ENCODE measurements at places on chromosomes 7 and 10.

GRCh38 chr10:64011912-64012714 is 490.9 kb downstream of the REEP3 start:
- DNase-seq: no peak

DNA sequence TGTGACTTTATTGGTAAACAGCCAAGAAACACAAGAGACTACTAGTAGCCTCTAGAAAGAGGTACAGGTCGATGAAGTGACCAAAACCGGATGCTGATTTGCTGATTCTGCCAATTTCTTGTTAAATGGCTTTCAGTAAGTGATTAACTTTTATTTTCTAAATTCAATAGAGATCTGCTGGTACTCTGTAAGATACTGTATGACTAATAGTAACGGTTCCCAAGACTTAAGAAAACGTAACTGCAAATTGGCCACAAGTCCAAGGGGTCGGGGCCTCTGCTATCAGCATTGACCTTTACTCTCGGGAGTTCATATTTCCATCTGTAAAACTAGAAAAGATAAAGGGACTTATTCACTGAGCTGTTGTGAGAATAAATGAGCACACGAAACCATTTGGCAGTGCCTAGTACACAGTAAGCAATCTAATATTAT is 1.4 kb downstream of the FAM3C start:
- DNase-seq: no peak

GRCh38 chr7:127322832-127323493 is 69.5 kb downstream of the ZNF800 start:
- DNase-seq: no peak

GRCh38 chr7:50508471-50508943 is 56.7 kb downstream of the DDC start:
- no peak for DNase-seq

- DNase-seq: peak; percentile 83
Measured at GRCh38 chr10:59894114-59894513, 12.2 kb downstream of the CCDC6 start.

GRCh38 chr10:96614515-96614914 is 27.7 kb upstream of the TM9SF3 start:
- DNase-seq: no peak

DNA sequence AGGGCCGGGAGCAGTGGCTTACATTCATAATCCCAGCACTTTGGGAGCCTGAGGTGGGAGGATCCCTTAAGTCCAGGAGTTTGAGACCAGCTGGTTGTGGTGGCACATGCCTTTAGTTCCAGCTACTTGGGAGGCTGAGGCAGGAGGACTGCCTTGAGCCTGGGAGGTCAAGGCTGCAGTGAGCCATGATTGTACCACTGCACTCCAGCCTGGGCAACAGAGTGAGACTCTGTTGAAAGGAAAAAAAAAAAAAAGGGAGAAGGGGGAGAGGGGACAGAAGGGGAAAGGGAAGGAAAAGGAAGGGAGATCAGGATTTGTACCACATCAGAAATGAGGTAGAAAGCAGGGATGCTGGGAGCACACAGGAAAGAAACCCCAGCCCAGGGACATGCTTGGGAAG is 38.7 kb upstream of the SVOPL start:
- no peak for DNase-seq

DNA sequence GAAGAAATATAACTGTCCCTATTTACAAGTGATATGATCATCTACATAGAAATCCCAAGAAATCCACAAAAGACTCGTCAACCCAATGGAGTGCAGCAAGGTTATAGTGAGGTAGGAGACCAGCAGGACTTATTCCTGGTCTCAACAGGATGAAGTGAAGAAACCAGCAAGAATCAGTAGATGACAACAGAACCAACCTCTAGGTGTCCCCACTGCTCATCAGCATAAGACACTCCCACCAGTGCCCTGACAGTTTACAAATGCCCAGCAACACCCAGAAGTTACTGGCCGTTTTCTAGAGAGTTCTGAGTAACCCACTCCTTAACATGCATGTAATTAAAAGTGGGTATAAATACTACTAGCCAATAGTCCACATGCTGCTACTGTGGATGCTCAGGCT is 470.5 kb upstream of the LRRTM3 start:
- DNase-seq: no peak

DNA sequence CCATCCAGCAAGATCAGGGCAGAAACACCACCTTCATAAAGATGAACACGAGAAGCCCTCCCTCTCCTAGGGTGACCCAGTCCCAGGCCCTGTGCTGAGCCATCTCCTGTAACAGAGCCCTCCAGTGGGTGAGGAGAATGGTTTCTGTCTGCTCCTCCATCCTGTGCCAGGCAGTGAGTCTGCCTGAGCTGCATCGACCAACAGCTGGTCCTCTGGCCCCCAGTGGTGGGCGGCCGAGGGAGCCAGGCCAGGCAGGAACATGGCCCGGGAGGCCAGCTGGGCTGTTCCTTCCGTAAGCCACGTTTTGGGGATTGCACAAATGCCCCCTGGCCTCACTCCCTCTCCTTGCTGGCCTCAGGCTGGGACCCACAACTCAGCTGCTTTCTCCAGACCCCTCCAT is 73.5 kb downstream of the GRB10 start:
- no peak for DNase-seq

GRCh38 chr7:27520815-27521790 is 141.6 kb downstream of the HIBADH start:
- DNase-seq: no peak

DNA sequence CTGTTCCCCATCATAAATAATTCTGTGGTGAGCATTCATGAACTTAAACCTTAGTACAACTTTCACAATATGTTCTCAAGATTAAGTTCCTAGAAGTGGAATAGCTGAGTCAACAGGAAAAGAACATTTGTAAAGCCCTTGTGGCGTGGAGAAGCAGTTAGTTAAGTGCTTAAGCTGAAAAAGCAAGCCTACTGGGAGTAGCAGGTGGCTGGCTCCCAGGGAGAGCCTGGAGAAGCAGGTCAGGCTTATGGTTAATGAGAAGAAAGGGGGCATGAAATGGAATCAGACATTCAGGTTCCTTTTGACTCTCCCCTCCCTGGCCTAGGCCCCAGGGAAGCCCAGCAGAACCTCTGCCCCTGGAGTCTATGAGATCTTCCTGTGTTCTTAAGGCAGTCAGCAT is 35.3 kb downstream of the VSTM4 start:
- DNase-seq: peak; percentile 47

- no peak for DNase-seq
Measured at GRCh38 chr10:117980216-117980615, 66.5 kb downstream of the RAB11FIP2 start.

- no peak for DNase-seq
Measured at GRCh38 chr10:11286261-11286852, 268.7 kb downstream of the CELF2 start.

DNA sequence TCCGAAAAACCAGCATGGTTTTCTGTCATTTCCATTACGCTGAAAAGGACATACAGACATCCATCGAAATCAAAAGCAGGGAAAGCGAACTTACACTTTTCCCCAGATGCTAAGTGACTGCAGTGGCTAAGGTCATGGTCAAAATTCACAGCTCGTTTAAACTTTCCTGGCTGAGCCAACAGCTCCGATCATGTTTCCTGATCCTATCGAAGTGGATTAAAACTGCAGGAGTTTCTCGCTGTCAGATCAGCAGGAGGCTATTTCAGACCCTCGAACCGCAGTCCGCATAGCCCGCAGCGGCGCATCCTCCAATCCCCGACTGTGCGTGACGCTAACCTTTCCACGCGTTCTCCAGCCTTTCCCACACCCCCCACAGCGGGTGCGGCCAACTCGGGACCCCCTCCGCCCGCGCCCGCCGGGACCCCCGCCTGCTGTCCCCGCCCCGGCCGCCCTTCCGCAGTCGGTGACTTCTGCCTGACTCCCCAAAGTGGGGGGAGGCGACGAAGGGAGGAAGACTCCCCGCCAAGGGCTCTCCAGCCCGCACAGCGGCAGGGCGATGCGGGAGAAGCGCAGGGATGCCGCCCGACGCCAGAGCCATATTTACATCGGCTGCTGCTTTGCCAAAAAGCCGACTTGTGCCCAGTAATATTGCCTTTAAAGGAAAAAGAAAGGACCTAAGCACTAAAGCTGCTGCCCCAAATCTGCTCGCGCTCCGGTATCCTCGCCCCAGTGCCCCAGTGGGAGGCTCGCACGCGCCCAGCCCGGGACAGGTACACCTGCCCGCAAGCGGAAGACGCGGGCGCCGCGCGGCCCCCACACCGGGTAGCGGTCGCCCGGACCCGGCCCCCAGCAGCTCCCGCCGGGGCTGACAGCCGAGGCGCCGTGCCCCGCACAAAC is 1.2 kb downstream of the PIP4K2A start:
- no peak for DNase-seq

DNA sequence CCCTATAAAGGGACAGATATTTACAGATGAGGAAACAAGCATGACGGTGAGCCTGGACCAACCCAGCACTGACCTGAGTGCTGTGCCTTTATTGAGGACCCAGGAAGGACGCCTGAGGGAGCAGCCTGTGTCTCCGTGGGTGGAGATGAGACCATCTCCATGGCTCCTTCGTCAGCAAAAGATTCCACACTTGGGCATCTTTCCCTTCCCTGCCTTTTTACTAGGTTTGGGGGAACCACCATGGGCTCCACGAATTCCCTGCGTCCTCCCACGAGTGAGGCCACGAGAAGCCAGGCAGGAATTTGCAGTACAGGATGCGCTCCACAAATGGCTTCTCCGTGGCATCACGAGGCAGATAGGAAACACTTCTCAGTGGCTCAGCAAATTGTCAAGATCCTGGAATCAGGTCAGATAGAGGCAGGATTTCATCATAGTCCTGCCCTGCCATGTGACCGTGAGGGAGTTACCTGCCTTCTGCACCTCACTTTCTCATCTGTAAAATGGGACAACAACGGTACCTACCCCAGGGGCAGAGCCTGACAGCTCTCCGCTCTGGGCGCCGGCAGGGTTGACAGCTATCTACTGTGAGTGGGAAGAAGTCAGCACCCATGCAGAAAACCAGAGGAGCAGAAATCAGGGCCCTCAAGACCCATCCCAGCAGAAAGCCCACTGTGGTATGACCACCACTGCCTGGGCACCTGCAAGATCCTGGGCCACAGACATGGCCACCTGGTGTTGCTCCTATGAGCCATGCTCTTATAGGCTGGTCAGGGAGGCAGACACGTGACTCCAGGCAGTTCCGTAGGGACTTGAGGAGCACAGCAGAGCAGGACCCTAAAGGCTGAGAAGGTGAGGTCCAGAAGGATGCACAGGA is 80.1 kb downstream of the GRID1 start:
- DNase-seq: peak; percentile 43

DNA sequence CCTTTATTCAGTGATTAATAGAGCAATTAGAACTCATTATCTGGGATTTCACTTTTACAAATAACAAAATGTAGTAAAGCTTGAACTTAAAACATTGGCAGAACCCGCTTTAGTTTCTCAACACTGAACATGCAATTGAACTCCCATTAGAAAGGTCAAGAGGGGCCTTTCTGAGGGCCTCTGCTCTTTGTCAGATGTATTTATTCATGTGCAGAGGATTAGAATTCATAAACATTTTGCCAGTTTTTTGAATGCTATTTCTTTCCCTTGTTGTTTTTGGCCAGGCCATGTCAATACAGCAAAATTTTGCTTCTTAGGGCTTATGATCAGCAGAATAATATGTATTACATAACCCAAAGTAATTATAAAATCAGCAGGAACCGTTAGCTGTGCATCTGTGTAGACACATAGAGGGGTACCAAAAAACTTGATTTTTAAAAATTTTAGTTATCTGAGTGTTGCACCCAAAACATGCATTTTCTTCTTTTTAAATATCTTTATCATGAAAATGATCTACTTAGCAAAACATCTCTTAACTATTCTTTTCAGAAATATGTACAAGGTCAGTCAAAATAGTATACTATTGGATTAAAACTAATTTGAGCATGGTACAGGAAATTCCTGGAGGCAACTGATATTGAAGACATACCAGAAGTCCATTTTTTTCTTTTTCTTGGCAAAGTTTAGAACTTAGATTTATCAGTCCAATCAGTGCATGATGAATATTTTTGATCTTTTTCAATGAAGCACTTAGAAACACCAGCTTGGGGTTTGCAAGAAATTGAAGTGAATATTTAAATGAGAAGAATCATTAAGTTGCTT is 177.5 kb downstream of the TWIST1 start:
- DNase-seq: no peak

GRCh38 chr7:74655324-74655723 is 2.2 kb upstream of the GTF2I start:
- no peak for DNase-seq

- DNase-seq: no peak
Measured at GRCh38 chr7:47588704-47589225, 6.9 kb upstream of the TNS3 start.

- no peak for DNase-seq
Measured at GRCh38 chr7:115910541-115911164, 119.9 kb downstream of the TFEC start.

DNA sequence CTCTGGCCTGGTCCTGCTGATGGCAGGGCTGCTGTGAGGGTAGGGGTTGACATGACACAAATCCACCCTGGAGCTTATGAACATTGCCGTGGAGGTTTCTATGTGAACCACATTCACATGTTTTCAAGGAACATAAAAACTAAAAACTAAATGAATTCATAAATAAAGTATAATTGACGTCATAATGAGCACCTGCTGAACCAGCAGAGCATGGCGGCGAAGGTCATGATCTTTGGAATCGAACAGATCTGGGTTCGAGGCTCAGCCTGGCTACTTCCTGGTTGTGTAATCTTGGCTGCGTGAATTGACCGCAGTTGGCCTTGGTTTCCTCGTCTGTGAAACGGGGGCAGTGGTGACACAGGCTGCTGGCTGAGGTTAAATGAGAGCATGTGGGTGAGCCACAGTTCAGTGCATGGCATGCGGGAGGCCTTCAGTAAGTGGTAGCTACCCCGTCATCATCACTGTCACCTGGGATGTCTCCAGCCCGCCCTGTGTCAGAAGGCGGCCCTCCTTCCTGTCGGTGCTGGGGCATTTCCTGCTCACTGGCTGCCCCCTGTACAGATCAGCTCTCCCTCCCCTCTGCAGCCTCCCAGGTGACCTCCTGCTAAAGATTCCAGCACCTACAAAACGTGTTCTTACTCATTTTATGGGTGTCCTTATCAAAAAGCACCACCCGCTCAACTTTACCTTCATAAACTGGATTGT is 190.3 kb upstream of the SHH start:
- no peak for DNase-seq

All from tibial artery (tissue), 4 donors.